ENCODE measurements at places on chromosomes 3 and 15.

DNA sequence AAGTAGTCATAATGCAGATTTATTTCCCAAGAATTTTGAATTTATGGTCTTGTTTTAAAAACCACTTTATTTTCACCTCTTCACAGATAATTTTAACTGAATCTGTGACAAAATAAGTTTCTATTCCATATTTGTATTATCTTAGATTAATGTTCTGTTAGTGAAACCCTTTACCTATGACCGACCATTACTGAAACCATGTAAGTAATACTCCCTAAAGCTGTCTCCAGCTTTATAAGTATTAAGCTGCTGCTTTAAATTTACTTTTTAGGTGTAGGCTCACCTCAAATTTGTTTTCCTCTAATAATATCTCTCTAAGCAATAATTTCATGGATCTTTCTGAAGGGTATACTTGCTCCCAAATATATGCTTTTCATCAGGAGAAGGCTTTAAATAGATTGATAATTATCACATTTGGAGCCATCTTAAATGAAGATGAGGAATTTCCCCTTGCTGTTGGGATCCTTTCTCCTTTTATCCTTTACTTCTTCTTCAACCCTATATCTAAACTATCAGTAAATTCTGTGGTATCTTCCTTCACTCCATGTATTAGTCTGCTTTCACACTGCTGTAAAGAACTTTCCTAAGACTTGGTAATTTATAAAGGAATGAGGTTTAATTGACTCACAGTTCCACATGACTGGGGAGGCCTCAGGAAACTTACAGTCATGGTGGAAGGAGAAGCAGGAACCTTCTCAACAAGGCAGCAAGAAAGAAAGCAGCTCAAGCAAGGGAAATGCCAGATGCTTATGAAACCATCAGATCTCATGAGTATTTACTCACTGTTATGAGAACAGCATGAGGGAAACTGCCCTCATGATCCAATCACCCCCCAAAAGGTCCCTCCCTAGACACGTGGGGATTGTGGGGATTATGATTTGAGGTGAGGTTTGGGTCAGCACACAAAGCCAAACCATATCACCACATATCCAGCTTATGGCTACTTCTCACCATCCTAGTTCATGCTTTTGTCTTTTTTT, 92.3 kb upstream of the P2RY1 start:
- no peak for DNase-seq

DNA sequence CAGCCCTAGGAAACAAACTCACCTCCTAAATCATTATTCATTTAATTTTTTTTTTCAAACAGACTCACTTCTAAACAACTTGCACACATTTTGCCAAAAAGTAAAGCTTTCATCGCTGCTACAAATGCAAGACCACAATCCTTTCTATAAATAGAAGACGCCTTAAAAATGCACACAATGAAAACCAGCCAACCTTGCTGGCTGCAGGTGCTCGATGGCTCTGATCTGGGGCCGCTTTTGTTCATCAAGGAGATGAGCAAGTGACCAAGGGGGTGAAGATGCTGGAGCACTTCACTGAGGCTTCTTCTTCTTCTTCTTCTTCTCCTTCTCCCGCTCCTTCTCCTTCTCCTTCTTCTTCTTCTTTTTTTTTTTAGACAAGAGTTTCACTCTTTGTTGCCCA, 12.7 kb upstream of the SLC6A6 start:
- no peak for DNase-seq

- DNase-seq = peak; percentile 55
Observed at GRCh38 chr3:127738192-127738840, 65.6 kb downstream of the ABTB1 start.

DNA sequence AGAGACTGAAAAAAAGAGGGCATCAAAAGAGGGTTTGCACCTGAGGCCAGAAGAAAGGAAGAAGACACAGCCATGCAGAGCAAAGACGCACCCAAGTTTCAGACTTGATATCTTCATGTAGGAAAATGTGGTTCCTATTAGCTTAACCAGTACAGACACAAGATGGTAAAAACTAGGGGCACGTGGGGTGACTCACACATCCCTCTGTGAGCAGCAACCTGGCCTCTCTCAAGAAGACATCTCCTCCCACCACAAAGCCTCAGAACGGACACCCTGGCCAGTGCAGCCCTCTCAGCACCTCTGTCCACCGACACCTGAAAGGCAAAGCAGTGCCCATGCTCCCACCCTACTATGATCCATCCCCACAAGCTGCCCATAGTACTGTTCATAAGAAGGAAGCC, 33.3 kb downstream of the GLB1 start:
- DNase-seq = peak; percentile 83

DNA sequence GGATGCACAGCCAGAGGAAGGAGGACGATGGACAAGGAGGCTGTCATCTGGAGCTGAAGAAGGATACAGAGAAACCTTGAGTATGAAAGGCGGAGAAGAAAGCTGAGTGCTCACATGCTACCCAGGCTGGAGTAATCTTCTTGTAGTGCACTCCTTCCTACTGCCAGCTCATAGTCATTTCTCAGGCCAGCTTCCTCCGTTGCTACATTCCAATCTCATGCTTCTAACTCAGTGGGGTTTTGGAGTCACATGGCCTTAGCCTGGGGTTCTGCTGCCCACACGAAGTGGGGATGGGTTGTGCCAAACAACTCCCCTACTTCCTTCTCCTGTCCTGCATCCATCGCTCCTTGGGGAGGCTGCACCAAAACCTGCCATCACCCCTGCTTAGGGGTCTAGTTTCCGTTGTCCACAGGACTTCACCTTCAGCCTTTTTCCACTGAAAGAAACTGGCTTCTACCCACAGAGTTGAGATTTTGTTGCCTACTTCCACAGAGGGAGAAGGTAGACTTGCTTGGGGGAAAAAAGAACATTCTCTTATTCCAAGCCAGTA, 239.9 kb downstream of the EPHB1 start:
- no peak for DNase-seq

GRCh38 chr15:53671545-53671944, 87.9 kb downstream of the WDR72 start:
- DNase-seq = no peak

DNA sequence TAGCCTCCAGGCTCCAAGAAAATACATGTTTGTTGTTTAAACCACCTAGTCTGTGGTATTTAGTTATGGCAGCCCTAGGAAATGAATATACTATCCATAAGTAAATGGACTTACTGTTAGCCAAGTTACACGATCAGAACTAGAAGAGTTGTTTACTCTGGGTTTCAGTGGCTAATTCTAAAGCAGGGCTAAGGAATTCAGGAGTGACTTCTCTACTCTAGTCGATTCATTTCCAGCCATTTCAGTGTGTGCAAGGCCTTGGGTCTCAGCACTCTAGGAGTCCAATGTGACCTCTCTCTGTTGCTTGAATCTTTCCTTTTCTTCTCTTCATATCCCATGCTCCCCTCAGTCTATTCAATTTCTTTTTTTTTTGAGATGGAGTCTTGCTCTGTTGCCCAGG, 66.7 kb downstream of the BHLHE40 start:
- no peak for DNase-seq

DNA sequence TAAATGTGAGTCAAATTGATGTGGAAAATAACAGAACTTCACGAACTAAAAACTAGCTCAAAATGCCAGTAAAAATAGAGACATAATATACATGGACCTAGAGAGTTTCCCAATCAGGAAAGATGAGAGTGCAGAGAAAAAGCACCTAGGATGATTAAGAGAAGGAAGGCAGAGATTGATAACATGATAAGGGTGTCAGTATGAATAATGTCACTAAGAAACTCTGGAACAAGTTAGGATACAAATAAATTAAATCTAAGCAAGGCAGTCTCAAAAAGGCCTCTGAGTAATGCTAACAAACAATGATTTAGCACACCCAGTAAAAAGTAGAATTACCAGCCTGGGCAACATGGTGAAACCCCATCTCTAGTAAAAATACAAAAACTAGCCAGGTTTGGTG, 304.7 kb upstream of the DPPA4 start:
- DNase-seq = no peak

- DNase-seq = no peak
Observed at GRCh38 chr3:165195640-165196576, at the start of gene SLITRK3. Gene SLITRK3, minus strand, starts transcription at chr3:165196384. Its CDS starts 5,554 bp downstream, at chr3:165190830.

GRCh38 chr15:38440353-38441129, 13.4 kb upstream of the FAM98B start:
- DNase-seq = peak; percentile 61

Measured in iris pigment epithelial cell (primary cell).